Kasumi-1 (cell line): ENCODE measurements at places on chromosomes 3 and 15.

DNA sequence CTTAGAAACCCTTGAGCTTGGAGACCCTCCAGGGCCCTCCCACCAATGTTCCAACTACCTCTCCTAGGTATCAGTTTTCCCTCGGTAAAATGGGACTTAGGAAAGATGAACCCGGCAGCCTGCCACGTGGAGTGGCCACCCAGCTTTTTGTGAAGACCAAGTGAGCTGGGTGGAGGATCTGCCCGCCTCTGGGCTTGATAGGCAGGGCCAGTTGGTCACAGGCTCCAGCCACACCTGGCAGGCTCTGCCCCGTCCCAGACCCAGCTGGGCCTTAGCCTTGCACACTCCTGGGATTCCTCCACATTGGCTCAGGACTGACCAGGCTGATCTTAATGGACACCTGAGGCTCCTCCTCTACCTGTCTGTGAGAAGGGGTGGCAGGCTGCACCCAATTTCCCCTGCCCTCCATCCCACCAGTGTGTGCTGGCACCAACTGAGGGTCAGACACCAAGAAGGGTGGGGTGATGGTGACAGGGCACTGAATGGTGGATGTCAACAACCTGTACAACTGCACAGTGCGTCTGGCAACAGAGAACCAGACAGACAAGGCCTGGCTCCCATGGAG is 761 bp upstream of the GRIP2 start:
- DNase-seq = no peak

DNA sequence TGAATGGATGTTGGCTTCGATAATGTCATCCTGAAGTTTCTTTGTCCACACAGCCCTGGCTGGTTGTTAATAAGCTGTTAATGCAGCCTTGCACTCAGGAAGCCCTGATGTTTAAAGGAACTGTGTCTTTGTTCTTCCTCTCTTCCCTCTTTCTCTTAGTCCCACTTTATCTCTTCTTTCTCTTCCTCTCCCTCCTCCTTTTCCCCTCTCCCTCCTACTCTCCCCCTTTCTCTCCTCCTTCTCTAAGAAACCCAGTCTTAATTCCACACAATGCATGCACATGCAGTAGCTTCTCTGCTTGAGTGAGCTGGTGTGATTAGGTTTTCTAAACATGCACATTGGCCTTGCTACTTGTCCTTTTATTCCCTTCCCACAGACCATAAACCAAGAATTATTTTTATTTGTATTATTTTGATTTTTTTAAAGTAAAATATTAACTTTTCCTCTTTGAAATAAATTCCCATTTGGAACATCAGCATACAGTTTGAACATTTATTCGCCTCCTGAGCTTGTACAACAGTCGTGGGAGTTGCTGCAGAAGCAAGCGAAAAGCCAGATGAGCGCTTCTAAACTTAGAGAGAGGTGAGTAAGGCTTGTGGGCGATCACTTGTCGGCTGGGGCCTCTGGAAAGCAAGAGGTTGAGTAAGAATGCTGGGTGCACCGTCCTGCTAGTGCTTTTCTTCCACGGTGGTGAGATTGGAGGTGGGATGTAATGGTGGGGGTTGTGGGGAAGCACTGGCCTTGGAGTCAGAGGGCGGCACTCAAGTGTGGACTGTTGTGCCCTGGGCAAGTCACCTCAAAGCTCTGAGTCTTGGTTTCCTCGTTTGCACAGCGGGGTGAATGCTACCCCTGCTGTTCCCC is 7.2 kb downstream of the GHRL start:
- DNase-seq = no peak

DNA sequence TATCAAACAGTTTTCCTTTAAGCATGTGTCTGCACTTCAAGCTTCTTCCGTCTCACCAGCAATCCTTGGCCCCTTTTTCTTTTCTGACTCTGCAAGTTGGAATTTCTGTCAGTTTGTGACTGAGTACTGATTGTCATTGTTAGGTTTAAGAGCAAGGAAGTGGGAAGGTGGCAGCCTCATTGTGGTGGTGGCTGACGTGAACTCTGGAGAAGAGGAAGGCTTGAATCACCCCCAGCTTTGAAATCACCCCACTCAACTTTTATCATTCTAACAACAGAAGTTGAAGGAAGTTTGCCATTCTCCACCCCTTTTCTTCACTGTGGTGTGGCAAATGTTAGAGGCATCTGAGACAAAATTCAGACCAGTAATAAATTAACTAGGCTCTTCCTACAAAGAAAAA is 231.6 kb upstream of the AGTR1 start:
- no peak for DNase-seq

DNA sequence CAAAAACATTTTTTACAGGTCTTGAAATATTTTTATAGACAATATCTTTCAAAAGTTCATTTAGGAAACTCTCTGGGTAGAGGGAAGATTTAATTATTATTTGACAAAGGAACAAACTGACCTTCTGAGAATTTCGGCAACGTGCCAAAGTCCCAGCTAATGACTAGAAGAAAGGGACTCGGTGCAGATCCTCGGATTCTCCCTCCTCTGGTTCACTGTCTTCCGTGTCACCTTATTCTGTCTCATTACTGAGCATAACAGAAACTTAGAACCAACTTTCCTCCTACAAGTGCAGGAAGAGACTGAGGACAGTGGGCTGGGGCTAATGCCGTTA is 339.1 kb downstream of the MECOM start:
- no peak for DNase-seq

- DNase-seq = no peak
Observed at GRCh38 chr15:43293432-43293831, 26.7 kb upstream of the TGM5 start.

DNA sequence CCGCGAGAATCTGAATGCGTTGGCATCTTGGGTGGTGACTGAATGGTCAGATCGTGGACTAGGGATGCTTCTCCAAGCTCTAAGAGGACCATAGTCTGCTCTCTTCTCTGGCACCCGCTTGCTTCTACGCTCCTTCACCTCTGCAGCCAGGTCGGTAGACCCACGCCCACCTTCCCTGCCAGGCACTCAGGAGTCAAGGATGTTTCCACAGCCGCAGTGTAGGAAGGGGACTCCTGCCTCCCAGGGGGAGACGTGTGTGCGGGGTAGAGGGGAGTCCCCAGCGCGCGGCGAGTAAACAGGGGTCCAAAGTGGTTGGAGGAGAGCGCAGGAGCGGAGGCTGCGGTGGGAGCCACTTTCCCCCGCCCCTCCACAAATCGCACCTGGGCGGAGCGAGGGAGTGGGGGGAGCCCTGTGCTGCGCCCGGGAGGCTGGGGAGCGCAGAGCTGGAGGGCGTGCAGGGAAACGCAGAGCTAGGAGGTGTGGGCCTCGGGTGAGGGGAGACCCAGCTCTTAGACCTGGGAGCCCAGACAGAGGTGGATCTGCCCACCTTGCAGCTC is 1.7 kb downstream of the LRRC3B start:
- DNase-seq = no peak

DNA sequence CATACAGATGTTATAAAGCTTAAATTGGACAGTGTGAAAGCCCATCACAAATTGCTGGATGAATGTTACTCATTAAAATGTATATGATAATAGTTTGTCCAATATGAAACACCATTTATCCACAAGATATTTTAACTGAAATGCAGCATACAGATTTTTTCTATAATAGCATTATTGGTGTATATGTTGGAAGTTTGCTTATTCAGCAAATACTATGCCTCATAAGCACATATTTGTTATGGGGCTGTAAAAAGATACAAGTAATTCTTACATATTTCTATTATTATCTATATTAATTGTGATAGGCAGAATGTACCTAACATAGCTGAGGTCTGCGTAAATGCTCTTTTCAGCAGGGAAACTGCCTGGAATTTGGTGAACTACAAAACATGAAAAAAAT is 790.5 kb downstream of the DIPK2A start:
- DNase-seq = no peak

GRCh38 chr3:109930582-109930981 is 593.2 kb upstream of the DPPA4 start:
- no peak for DNase-seq

- DNase-seq = no peak
Observed at GRCh38 chr3:87949189-87949878, 109.5 kb downstream of the CGGBP1 start.

DNA sequence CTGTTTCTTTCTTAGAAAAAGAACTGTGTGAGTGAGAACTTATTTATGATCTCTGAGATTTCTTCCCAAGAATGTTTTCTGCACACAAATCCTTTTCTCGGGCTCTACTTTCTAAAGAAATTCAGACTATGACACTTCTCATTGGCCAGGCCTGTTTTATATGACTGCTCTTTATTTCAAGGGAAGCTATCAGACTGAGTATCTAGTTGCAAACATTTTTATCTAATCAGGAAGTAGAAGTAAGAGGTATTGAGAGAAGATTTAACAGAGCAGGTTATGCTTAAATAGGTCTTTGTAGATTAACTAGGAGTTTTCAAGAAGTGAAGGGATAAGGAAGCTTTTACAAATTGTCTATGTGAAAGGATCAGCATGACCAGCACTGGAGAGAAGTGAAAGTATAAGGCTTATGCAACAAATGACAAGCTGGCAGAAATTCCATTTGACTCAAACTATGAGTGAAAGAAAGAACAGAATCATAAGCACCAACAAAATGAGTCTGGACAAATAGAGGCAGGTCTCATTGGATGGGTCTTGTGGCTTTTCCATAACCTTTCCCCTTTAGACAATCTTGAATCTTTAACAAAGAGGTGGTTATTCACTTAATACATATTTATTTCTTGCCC is 71.9 kb upstream of the CHL1 start:
- DNase-seq = no peak

- DNase-seq = no peak
Observed at GRCh38 chr15:61421938-61422337, 192.8 kb upstream of the RORA start.

DNA sequence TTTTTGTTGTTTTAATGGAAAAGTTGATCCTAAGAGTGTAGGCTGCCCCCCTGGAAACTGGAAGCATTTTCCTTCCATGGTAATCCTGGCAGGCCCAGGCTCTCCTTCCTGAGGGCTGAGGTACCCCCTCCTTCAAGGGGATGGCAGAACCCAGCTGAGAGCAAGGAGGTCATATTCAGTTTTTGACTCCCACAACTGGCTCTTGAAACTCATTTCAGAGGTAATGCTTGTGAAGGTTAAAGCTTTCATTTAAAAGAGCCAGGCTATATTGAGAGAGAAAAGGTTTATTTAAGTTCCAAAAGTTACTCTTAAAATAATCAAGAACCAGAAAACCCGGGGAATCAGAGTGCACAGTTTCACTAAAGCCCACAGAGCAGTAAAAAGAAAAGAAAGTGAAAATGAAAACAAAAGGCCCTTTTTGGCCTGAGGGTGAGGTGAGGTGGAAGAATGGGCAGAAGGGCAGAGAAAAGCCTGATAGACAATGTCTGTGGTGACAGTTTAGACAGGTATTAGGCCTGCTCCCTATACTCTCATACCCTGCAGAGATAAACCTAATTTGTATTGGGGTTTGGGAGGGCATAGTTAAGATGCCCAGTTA is 47.0 kb upstream of the RBP1 start:
- DNase-seq = no peak

GRCh38 chr15:90742087-90742486 is 24.9 kb downstream of the BLM start:
- DNase-seq = peak; percentile 7
